ENCODE measurements at places on chromosomes 1 and 21.

- no peak for DNase-seq
These were observed 123.4 kb downstream of the HLX start for GRCh38 chr1:221002601-221003000.

DNA sequence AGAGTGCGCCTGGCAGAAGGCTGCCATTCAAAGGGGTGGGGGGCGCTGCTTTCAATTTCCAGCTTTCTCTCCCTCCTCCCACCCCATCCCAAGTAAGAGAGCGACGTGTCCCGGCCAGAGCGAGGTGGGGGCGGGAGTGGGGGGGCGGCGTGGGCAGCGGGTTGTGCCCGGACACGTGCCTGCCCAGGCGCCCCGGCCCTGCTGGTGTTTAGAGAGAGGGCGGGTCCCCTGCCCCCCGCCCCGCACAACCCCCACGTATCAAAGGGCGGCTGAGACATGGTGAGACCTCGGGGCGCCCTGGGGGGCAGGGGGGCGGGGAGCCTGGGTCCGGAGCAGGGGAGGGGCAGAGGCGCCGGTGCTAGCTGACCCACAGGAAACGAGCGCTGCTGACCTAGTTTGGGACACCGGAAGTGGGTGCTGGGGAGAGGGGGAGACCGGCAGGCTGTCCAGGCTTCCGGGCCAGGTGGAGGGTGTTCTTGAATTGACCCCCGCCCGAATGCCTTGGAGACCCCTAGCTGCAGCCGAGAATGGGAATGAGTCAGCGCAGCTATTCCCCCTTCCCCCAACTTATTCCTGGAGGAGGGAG lies 1.3 kb downstream of the ZBTB7B start:
- peak; percentile 89 for DNase-seq

- no peak for DNase-seq
These were observed 3.9 kb upstream of the ACKR1 start for GRCh38 chr1:159200769-159201168.

DNA sequence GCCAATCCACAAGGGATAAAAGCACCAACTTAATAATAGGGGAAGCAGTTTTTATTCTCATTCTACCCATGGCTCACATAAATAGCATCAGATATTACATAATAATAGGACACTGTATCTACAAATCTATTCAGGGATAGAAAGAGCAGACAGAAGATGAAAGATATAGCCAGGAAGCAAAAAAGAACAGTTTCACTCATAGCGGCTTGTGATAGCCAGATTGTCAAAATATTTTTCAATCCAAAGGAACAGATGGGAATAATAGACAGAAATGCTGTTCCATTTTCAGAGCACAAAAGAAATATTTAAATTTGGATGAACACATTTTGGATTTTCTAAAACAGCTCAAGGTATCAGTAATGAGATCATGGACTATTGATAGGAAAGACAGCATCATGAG lies 232.5 kb upstream of the GREM2 start:
- DNase-seq: no peak

DNA sequence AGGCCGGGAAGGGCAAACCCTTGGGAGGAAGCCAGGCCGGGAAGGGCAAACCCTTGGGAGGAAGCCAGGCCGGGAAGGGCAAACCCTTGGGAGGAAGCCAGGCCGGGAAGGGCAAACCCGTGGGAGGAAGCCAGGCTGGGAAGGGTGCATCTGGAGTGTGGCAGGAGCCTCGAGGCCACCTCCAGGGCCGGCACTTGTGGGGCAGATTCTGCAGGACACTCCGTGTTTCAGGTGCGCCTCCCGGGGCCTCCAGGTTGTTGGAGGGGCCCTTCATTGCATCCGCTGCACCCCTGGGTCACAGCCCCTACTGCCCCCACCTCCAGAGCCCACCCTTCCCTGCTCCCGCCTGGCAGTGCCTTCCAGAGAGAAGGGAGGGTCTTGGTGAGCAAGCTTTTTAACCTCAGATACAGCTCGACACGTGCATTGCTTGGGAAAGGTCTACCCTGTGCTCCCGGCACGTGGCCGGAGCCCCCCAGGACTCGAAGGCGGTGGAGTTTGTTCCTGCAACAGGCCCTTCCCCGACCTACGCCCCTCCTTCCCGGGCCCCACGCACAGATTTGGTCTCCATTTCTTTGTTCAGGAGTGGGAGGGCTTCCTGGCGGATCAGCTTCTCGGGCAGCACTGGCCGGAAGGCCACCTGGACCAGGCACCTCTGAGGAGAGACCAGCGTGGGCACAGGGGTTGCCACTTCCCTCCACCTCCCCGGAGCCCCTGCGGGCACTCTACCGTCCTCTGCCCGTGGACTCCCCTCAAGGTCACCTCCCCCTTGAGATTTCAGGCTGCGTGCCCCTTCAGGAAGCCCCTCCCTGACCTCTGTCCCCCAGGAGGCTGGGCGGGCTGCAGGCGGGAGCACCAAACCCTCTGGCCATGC lies 9.4 kb upstream of the TMEM52 start:
- DNase-seq: no peak

- DNase-seq: no peak
These were observed 109.6 kb upstream of the BMP8A start for GRCh38 chr1:39381839-39382238.

- DNase-seq: no peak
These were observed 953 bp upstream of the NDUFS2 start for GRCh38 chr1:161200992-161201835.

GRCh38 chr1:27686223-27686990 lies 14.4 kb upstream of the IFI6 start:
- DNase-seq: peak; percentile 65

DNA sequence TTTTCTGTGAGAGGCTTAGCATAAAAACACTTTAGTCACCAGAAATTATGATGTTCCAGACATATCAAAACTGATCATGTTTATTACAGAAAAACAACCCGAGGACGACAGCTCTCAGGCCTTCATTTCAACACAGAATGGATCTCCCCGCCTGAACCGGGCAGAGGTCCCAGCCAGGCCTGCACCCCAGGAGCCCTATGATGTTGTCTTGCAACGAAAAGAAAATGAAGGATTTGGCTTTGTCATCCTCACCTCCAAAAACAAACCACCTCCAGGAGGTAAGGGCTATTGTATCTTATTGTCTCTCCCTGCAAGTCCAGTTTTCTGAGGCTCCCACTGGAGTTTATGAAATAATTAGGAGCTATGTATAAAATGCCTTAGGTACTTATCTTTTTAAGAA lies 105.5 kb downstream of the PHTF1 start:
- no peak for DNase-seq

DNA sequence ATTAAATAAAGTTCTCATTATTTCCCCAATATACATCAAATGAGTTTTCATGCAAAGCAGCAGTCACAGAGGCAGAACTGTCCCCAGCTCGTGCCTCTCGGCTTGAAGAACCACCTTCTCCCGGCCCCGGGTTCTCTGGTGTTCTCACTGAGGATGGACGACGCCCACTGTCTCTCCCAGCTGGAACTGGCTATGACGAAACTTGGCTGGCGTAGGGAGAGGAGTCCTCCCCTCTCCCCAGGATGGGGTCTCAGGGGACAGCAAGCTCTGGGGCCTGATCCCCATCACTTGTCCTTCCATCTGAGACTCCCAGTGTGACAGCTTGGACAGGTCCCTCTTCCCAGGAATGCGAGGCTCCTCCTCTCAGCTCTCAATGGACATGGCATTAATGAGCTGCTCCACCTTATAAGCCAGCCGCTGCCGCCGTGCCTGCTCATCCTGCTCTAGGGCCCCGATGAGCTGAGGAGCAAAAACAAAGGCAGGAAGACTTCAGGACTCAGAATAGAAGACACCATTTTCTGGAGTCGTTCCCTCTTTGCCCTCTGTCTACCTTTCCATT lies 116.0 kb upstream of the CD34 start:
- peak; percentile 19 for DNase-seq

- DNase-seq: no peak
These were observed 104.2 kb upstream of the IPO9 start for GRCh38 chr1:201724766-201725118.

GRCh38 chr1:207335695-207336363 lies 14.4 kb downstream of the CD55 start:
- no peak for DNase-seq

DNA sequence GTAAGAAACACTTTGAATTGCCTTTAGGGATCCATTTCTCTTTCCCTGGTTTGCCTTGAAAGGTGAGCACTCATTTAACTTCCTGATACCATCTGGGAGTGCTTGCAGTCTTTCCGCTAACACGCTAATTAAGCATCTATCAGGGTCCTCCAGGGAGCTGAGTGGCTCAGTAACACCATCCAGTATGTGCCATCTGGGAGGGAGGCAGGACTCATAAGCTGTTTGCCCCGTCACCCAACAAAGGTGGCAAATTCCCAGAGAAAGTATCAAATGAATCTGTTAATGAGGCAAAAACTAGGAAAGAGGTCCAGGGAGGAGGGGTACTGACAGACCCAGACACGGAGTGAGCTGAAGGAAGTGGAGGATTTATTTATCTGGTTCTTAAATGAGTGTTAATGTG lies 430.9 kb downstream of the HLX start:
- no peak for DNase-seq

DNA sequence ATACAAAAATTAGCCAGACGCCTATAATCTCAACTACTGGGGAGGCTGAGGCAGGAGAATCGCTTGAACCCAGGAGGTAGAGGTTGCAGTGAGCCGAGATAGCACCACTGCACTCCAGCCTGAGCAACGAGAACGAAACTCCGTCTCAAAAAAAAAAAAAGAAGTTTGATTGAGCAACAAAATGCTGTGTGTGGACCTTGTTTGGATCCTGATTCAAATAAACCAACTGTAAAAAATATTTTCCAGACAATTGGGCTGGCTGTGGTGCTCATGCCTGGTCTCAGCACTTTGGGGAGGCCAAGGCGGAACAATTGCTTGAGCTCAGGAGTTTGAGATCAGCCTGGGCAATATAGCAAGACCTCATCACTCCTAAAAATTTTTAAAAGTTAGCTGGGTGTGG lies 16.8 kb downstream of the PTAFR start:
- DNase-seq: no peak

GRCh38 chr1:17881761-17882160 lies 126.6 kb downstream of the ACTL8 start:
- peak; percentile 20 for DNase-seq

- no peak for DNase-seq
These were observed 99.0 kb downstream of the NFIA start for GRCh38 chr1:61181067-61182038.

DNA sequence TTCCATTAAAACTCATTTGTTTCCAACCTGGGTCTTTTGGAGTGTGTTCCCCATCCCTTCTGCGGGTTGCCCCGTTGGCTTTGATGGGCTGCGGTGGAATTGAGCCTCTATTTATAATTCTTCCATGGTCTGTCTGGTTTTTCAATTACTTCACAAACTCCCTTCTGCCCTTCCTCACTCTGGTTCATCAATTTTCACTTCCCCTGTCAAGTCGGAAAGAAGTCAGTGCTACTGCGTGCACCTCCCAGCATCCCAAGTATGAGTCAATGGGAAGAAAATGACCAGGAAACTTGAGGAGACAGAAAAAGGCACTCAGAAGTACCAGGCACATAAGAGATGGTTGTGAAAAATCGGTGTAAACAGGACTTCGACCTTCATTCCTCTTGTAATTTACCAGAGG lies 126.2 kb downstream of the KAZN start:
- DNase-seq: no peak

DNA sequence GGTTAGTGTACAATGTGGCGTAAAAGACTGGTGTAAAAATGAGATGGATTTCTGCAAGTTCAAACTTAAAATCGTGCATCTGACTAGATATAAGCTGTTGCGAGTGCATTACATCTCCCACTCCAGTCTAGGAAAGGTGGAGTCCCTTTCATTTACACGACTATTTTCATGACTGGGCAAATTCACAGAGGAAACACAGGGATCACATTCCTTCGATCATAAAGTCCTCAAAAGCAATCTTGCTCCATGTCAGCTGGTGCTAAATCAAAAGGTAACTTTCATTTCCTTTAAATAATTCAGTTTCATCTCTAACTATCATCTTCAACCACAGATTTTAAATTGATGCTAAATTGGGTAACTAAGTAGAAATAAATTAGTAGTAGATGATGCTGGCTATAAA lies 100.0 kb downstream of the HLCS start:
- no peak for DNase-seq

DNA sequence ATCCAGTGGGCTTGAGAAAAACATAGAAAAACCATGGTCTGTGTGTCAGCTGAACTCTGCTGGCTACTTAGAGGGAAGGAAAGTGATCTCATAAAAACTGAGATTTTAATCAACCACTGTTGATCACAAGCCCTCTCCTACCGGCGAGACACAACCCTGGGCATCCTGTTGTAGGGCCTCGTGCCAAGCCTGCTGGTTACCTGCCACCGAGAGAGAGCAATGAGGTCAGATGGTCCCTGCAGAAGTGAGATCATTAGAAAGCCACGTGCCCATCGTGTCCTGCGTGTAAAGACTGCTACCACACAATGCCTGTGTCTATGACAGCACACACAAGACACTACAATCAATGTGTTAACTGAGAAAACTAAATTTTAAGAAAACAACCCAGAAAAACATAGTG lies 41.7 kb upstream of the GPR153 start:
- no peak for DNase-seq

- no peak for DNase-seq
These were observed 28.5 kb downstream of the RASSF5 start for GRCh38 chr1:206535853-206536188.

- no peak for DNase-seq
These were observed 54.6 kb upstream of the PRDX6 start for GRCh38 chr1:173422456-173422976.
